ENCODE measurements at places on chromosomes 11 and 22.

DNA sequence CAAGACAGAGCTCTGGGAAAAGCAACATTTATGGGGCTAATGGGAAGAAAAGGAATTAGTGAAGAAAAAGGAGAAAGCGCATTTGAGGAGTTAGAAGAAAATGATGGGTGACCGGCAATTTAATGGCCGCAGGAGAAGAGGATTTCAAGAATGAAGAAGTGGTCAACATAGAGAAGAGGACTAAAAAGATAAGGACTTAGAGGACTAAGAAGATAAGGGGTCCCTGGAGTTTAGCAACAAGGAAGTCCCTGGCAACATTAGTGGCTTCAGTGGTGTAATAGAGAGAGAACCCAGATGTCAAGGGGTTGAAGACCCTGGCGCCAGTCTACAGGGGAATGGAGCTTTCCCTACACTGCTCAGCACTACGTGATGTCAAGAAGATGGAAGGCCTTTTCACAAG, 32.3 kb downstream of the WEE1 start:
- DNase-seq = no peak

GRCh38 chr22:19984201-19984753, 32.3 kb downstream of the ARVCF start:
- no peak for DNase-seq

- no peak for DNase-seq
Observed at GRCh38 chr11:108807262-108807661, 142.4 kb downstream of the DDX10 start.

- no peak for DNase-seq
Observed at GRCh38 chr11:79375818-79376550, 64.8 kb downstream of the TENM4 start.

GRCh38 chr11:101553891-101554292, 29.9 kb downstream of the TRPC6 start:
- DNase-seq = no peak

GRCh38 chr11:57842873-57843272, 81.3 kb downstream of the CTNND1 start:
- DNase-seq = no peak

- DNase-seq = no peak
Observed at GRCh38 chr11:29432719-29433325, 584.0 kb downstream of the KCNA4 start.

- DNase-seq = no peak
Observed at GRCh38 chr11:101914341-101914737, 471 bp upstream of the CEP126 start.

DNA sequence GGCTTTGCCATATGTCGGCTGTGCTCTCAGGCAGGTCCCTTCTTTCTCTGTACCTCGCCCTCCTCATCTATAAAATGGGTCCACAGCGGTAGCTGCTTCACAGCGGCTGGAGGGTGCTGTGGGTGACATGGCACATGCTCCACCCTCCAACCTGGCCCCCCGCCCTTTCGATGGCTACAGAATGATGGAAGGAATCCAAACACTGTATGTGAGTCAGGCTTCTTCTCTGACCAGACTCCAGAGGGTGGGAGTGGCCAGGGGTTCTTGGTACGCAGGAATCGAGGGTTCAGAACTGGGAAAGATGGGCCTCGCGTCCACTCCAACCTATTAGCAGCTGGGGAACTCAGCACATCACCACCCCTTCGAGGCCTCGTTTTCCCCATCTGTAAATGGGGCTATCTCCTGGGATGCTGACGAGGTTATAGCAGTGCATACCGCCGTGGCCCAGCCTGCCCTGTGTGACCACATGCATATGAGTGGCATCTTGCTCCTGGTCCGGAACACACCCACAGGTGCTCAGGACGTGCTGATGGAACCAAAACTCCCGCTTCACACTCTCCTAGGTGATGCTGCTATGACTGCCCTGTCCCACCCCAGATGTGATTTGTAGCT, 26.4 kb downstream of the MN1 start:
- DNase-seq = no peak

DNA sequence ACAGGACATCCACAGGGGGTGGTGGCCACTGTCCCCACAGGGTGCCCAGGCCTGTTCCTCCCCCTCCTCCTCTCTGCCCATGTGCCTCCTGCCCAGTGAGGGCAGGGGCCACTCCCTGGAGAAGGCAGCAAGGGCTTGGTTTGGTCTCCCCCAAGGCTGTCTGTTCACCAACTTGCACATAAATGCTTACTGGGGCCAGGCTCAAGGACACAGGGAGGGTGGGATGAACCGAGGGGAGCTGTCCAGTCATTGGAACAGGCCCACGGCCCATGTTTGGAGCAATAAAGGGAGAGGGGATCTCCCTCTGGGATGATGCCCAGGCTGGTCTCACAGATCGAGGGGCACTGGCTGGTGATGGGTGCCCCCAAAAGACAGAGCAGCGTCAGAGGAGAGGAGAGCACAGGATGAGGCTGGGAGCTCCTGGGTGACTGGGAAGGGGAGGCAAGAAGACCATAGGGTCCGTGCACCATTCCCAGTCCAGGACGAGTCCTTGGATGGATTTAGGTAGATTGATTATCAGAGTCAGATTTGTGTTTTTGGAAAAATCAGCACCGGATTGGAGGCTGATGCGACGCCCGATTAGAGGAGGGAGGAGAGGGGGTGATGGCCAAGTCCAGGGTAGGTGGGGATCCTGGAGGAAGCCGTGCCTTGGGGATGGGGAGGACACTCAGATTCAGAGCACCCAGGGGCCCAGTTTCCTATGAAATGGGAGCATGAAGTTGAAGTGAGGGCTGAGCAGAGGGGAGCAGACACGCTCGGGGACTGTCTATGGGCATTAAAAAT, 1.1 kb downstream of the IGLL5 start:
- DNase-seq = no peak

- no peak for DNase-seq
Observed at GRCh38 chr11:26478710-26479109, 93.4 kb downstream of the MUC15 start.

- DNase-seq = no peak
Observed at GRCh38 chr11:97754976-97755375, 1265.8 kb upstream of the CNTN5 start.

GRCh38 chr11:30914143-30914762, 328.1 kb upstream of the MPPED2 start:
- peak; percentile 25 for DNase-seq

DNA sequence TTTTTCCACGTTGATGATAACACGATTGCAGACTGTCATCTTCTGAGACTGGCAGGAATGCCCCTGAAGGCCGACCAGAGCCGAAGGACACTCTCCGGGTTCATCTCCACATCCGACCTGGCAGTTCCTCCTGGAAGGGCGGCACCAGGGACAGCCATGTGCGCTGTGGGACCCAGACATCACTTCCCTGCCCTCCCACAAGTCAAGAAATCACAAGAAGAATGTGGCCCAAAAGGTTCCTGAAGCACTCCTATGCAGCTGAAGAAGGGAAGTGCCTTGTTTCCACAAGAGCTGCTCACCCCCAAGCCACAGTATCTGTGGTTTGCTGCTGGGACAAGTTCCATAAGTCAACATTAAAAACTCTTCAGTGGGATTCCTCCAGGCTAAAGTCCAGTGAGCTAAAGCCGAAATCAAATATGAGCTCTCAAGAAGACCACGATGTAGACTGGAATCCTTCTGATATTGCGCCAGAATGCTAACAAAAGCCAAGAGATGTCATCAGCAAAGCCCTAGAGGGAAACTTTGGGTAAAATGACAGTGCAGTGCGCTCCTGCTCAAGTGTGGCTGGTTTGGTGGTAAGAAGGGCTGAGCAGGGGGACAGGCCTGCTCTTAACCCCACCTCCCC, 21.2 kb downstream of the PACSIN2 start:
- no peak for DNase-seq

DNA sequence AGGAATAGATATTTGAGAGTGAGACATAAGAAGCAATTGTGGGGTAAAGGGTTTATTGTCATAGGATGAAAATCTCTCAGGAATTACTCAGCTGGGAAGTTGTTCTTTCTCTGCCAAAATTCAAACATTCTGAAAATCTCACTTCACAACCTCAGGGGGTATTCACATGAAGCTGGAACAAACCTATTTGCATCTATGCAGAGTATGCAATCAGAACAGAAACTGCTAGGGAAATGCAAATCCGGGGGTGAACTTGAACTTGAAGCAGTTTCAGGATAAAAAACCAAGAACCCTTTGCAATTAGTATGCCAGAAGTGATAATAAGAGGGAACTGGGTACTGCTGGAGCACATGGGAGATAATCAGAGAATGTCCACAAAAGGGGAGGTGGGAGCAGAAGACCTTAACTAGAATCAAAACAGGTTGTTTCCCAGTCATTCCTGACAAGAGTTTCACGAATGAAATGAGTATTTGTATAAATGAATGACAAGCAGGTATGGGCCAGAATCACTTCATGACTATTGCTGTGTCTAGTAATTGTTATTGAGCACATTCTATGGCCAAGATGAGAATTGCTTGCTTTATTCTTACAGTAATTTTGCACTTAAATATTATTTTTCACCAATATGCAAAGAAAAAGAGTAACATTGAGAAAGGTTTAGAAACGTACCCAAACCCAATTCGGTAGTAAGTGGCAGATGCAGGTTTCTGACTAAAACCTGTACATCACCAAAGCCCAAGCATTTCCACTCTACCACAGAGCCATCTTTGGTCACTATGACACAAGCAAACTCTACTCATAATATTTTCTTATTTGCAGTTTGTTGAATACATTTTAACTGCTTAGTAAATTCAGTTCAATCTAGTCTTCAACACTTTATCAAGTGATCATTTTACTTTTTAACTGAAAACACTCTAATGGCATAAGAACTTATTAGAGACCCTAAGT, 61.8 kb upstream of the UBASH3B start:
- no peak for DNase-seq

- DNase-seq = no peak
Observed at GRCh38 chr11:76801225-76801624, 18.1 kb downstream of the TSKU start.

DNA sequence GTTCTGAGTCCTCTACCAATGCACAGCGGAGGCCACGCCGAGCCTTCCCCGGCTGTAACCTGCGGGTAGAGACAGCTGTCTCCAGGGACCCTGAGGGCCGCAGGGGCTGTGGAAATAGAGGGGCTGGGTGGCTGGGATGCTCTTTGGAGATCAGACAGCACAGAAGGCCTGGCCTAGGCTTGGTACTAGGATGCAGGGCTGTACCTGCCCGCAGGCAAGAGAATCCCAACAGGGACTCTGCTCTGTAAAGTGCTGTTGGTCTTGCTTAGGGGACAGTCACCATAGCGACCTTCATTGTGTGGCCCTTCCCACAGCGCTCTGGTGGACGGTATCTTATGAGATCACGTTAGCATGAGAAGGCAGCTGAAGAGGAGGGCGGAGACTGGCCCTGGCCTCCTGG, 11.3 kb upstream of the KCNJ5 start:
- no peak for DNase-seq

GRCh38 chr11:111189466-111189865, 56.1 kb upstream of the POU2AF2 start:
- no peak for DNase-seq

GRCh38 chr11:134343646-134344045, 11.9 kb downstream of the GLB1L2 start:
- DNase-seq = no peak

DNA sequence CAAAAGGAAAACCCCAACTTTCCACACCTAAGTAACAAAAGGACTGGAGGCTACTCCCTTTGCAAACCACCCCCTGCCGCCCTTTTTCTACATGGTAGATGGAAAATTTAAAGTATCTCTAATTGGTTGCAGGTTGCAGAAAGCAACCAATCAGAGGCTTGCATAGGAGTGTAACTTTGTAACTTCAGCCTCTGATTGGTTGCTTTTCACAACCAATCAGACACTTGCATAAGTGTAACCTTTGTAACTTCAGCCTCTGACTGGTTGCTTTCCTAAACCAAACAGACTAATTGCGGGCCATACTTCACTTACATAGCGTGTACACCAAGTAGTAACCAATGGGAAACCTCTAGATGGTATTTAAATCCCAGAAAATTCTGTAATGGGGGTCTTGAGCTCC, 16.8 kb upstream of the ACER3 start:
- DNase-seq = no peak

GRCh38 chr11:12281571-12282478, 95.5 kb upstream of the PARVA start:
- peak; percentile 85 for DNase-seq

DNA sequence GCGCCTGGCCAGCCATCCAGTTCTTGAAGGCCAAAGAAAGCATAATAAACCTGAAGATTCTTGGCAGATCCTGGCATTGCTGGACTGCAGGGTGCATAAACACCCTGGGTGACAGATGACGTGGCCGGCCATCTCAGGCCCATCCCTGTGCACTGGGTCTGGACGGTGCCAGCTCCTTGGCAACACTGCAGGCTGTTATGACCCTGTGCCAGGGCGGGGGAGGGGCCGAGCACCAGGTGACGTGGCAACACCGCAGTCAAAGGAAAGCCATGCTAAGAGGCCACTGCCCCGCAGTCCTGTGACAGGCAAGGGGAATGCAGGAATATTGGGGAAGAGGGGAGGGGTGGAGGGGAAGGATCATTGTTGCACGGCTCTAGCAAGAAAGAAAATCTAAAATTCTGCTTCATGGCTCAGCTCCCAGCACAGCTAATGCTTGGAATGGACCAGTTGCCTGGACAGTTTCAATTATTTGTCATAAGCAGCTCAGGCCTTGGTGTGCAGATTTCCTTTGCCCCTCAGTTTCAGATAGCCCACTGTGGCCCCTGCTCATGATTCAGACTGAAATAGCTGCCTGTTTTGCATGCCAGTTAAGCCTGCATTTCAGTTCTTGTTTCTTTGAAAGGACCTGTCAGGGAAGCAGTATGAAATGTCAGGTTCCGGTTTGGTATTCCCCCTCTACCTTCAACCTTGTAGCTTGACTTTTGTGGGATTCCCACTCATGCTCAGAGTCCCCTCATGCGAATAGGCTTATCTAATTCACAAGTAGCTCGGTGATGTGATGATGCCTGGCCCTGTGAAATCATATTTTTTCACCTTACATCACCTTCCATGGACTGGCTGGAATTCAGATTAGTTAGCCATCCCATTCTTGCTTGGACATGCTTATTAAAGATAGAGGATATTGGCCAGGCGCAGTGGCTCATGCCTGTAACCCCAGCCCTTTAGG, 29.7 kb upstream of the DDX6 start:
- DNase-seq = no peak

GRCh38 chr22:50325444-50326224, 1.2 kb downstream of the DENND6B start:
- no peak for DNase-seq

DNA sequence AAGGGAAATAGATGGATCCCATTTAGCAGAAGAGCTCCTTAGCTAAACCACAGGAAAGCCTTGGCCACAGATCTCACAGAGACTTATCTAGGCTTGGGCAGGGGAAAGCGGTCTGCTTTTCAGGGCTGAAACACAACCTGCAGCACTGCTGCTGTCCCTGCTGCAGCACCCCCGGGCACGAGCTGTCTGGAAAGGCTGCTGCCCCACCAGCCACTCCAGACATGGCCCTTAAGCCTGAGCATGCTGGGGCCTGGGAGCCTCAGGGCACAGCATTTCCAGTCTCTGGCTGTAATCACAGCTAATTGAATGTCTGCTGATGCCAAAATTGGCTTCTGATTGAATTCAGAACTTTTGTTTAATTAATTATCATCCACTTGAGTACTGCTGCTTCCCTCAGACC, 115.0 kb downstream of the TMPRSS5 start:
- no peak for DNase-seq

All from omental fat pad (tissue), 4 donors.